ENCODE measurements at places on chromosomes 4 and X.

DNA sequence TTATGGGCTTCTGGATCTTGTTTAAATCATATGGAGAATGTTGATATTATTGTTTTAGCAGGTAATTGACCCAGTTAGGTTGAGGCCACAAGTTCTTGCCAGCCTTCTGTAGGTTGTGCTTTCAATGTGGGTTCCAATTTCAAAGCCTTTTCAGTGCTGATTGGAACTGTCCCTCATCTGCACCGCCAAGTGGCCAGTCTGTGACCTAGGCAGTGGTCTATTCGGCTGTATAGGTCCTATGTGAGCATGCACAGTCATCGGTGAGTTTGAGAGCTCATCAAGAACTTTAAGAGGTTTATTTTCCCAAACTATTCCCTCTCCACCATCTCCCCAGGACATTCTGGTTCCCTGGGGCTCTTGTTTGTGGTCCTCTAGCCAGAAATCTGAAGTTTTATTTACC is 35.7 kb downstream of the DDX53 start:
- no peak for DNase-seq

DNA sequence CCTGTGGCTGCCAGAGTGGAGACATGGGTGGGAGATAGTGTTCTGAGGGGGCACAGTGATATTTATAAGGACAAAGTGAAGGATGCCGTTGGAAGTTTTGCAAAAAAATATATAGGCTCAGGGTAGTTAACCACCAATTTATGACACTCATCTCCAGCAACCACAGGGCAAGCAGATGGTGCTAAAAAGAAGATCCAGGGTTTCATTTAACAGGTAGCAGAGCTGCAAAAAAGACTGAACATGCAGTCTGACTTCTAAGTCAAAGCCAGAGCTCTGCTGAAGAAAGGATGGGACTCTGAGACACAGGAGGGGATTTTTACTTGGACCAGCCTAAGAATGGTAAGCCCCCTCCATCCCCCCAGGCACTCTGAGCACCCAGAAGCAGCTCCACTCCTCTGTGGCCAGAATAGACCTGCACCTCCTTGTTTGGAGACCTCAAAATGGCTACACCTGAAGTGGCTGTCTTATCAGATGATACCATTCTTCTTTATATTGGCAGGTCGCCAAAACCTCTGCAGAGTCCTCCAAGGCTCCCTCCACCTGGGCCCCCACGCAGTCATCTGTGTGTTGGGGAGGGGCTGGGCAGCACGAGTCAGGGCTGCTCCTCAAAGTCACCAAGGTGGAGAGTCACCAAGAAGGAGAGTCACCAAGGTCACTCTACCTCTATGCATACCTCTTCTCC is 161.4 kb upstream of the FAM9B start:
- DNase-seq: no peak

GRCh38 chrX:110315551-110315950 is 2.3 kb downstream of the AMMECR1 start:
- DNase-seq: no peak

DNA sequence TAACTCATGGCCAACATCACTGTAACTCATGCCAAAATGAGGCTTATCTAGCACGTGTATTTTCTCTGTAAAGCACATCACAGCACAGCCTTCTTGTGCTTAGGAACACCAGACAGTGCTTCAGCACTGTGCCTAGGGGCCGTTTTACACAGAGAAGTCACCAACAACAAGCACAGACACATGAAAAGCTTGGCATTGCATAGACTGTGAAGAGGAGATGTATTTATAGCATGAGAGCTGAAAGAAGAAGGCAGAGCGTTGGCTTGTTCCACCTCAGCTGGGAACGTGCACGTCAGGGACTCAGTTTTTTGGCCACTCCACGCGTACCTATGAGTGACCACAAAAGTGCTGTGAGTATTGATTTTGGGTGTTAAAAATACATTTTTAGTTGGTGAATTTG is 116.3 kb upstream of the SFRP2 start:
- DNase-seq: no peak

- DNase-seq: no peak
Observed at GRCh38 chrX:132750331-132751062, 207.9 kb downstream of the HS6ST2 start.

- peak; percentile 20 for DNase-seq
Observed at GRCh38 chr4:88158489-88159228, at the start of gene ABCG2. ABCG2 (minus strand) TSS chr4:88158639; CDS start chr4:88139995, 18,644 bp downstream.

- no peak for DNase-seq
Observed at GRCh38 chr4:183747931-183748670, 89.0 kb downstream of the TRAPPC11 start.

GRCh38 chrX:37685381-37686359 is at the start of gene XK:
XK (plus strand) TSS chrX:37685791; CDS start chrX:37685962, 171 bp downstream.
- DNase-seq: peak; percentile 15

- peak; percentile 27 for DNase-seq
Observed at GRCh38 chrX:16671005-16671404, 21.0 kb downstream of the S100G start.

DNA sequence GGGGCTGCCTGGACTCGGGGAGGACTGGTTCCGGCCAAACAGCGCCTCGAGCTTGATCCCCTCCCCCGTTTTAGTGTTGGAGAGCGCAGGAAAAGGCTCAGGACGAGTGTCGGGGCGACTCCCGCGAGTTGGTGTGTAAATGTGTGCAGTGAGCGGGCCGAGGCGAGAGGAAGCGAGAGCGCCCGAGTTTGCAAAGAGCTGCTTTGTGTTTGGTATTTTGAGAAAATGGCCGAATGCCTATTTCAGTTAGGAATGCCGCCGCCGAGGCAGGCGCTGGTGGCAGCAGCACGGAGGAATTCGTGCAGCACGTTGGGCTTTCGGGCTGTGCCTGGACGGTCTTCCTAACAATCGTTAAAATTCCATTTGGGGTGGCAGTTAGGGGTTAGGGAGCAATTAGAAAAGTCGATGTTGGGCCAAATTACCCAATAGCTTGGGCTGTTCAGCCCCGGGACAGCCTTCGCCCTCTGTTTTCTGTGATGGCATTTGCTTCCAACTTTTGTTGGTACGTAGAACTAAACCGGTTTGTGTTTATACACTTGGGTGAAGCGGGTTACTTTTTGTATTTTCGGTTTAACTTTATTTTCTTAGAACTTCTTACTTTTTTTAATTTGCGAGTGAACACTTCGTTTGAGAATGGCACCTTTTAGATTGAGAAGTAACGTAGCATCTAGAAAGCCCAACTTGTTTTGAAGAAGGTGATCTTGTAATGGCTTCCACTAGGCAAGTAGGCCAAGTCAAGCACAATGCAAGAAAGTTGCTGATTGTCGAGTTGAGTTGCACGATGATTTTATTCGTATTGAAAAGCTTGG is 1.6 kb downstream of the REST start:
- DNase-seq: peak; percentile 56

- peak; percentile 91 for DNase-seq
Observed at GRCh38 chrX:149938881-149939654, 777 bp upstream of the EOLA2 start.

GRCh38 chr4:57139783-57140182 is 29.6 kb upstream of the IGFBP7 start:
- no peak for DNase-seq

- DNase-seq: no peak
Observed at GRCh38 chr4:157242871-157243270, 22.3 kb downstream of the GRIA2 start.

GRCh38 chr4:89307446-89308160 is at the start of gene GPRIN3:
GPRIN3 (minus strand) TSS chr4:89307800; CDS start chr4:89250110, 57,690 bp downstream.
- DNase-seq: peak; percentile 73

DNA sequence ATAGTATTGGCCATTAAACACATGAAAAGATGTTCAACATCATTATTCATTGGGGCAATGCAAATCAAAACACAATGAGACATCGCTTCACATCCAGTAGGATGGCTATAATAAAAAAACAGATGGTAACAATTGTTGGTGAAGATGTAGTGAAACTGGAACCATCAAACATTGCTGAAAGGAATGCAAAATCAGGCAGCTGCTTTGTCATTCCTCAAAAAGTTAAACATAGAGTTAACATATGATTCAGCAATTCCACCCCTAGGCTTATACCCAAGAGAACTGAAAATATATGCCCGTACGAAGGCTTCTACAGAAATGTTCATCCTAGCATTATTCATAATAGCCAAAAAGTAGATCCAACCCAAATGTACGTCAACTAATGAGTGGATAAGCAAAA is 144.0 kb upstream of the NAP1L5 start:
- no peak for DNase-seq

DNA sequence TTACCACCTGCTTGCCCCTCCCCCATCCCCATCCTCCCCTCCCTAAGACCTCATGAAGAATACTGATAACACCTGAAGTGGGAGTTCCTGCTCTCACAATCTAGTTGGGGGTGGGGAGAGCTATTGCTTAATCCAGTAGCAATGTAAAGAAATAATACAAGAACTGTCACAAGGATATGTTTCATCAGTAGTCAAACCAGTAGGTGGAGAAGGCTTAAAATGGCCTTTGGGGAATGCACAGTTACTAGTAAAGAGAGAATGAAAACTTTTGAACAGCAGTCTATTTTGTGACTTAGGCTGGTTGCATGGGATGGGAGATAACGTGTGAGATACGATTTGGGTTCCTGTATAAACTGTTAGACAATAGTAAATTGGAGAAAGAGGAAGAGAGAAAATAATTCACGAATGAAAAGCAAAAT is 6.0 kb downstream of the GALNT7 start:
- no peak for DNase-seq

DNA sequence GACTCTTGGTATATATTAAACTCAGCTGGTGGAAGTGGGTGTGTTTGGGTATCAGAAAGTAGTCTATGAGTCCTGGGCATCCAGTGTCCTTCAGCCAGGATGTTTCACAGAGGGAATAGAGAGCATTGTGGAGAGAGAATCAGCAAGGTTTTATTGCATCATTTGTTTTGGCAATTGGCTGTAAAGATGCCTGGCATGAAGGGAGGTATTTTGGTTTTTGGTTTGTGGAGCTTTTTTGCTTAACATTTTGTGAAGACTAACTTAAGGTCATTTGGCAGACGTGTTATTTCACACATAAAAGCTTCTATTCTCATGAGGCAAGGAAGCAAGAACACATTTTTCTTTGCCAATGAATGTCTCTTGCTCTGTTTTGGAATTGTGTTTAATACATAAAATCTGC is 71.1 kb downstream of the DCLK2 start:
- no peak for DNase-seq

- no peak for DNase-seq
Observed at GRCh38 chrX:121504153-121504552, 456.7 kb downstream of the GLUD2 start.

- DNase-seq: peak; percentile 28
Observed at GRCh38 chrX:119008110-119008744, 33.8 kb downstream of the LONRF3 start.

- DNase-seq: no peak
Observed at GRCh38 chr4:145230726-145231125, 50.3 kb upstream of the OTUD4 start.

GRCh38 chr4:87117051-87117731 is 103.2 kb downstream of the KLHL8 start:
- DNase-seq: no peak

GRCh38 chr4:155854582-155855226 is 11.4 kb downstream of the ASIC5 start:
- no peak for DNase-seq

GRCh38 chr4:140466146-140466545 is 31.9 kb downstream of the MGAT4D start:
- no peak for DNase-seq

GRCh38 chr4:158170691-158171561 is 1.9 kb downstream of the GASK1B start:
- peak; percentile 5 for DNase-seq

DNA sequence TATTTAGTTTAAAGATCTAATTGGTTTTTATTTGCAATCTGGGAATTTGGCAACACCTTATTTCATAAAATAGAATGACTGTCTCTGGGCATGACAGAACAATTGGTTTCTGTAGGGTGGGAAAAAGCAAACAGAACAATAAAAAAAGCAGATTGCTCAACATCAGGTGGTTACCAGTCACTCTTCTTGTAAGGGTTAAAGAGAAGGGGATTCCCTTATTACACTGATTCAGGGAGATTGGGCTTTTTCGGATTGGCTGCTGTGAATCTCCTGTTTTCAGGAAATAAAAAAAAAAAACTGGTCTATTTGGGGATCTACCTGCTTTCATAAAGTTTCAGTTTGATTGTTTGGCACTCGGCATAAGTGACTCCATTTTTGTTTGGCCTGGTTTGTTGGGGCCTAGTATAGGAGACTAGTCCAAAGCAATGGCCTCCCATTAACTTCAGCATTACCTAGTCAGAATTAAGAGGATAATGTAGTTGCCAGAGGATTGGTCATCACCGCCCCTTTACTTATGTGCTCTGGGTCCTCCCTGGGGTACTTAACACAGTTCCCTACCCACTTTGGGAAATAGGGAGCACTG is 380.5 kb downstream of the IDS start:
- DNase-seq: no peak

Measured in CD4-positive, alpha-beta T cell treated with Interleukin-12 subunit alpha and Interleukin-12 subunit beta, for 1 hour (primary cell).